Pancreas (tissue), 10 donors: ENCODE measurements at places on chromosomes 5 and 9. TPM values are rescaled to one million over a fixed set of nuclear protein-coding genes. Genes with fewer than 3 reads are reported as not detected.

The MEIKIN gene
- polyA plus RNA-seq, result not detected

The STC2 gene
- 6.9 TPM for polyA plus RNA-seq

The EPB41L4A gene
- polyA plus RNA-seq, result 6.8 TPM

The IL9 gene
- not detected for polyA plus RNA-seq

The ARHGEF28 gene
- polyA plus RNA-seq, result 20.3 TPM

The SLC6A7 gene
- polyA plus RNA-seq, result not detected

The ADAMTSL2 gene
- 12.9 TPM for polyA plus RNA-seq

The TPPP gene
- 2.7 TPM for polyA plus RNA-seq

The ENHO gene
- polyA plus RNA-seq, result 1.7 TPM

The PCDHA3 gene
- polyA plus RNA-seq, result 1.2 TPM

The SLC1A1 gene
- 1.4 TPM for polyA plus RNA-seq

The LPAR1 gene
- polyA plus RNA-seq, result 4.3 TPM

The CD72 gene
- 7.7 TPM for polyA plus RNA-seq

The FST gene
- polyA plus RNA-seq, result 0.65 TPM

The CNOT6 gene
- 4.3 TPM for polyA plus RNA-seq

The SHOC1 gene
- polyA plus RNA-seq, result 0.07 TPM

The C1QTNF2 gene
- 0.38 TPM for polyA plus RNA-seq

The WWC1 gene
- 35.0 TPM for polyA plus RNA-seq

The SPATA31D4 gene
- not detected for polyA plus RNA-seq

The FCN2 gene
- not detected for polyA plus RNA-seq

The TTLL11 gene
- 3.8 TPM for polyA plus RNA-seq

The ZBTB26 gene
- 1.5 TPM for polyA plus RNA-seq

The RANBP6 gene
- polyA plus RNA-seq, result 2.9 TPM

The ITK gene
- 0.30 TPM for polyA plus RNA-seq

The GABRP gene
- 0.07 TPM for polyA plus RNA-seq

The ZNF300 gene
- 8.6 TPM for polyA plus RNA-seq

The CDHR2 gene
- 0.89 TPM for polyA plus RNA-seq

The SPATA9 gene
- polyA plus RNA-seq, result 1.3 TPM

The ANKRD33B gene
- polyA plus RNA-seq, result 0.57 TPM

The CCDC112 gene
- polyA plus RNA-seq, result 5.5 TPM

The C1QTNF3 gene
- 8.5 TPM for polyA plus RNA-seq

The LRRC70 gene
- polyA plus RNA-seq, result 2.0 TPM

The AFAP1L1 gene
- polyA plus RNA-seq, result 1.5 TPM

The DDX4 gene
- polyA plus RNA-seq, result 0.02 TPM

The MYOT gene
- 0.34 TPM for polyA plus RNA-seq

The SLC22A4 gene
- polyA plus RNA-seq, result 0.34 TPM

The DDX46 gene
- polyA plus RNA-seq, result 15.5 TPM

The ALDOB gene
- polyA plus RNA-seq, result 593 TPM

The FBN2 gene
- polyA plus RNA-seq, result 0.04 TPM

The CAMK2A gene
- polyA plus RNA-seq, result 0.12 TPM

The NTRK2 gene
- 6.6 TPM for polyA plus RNA-seq

The SLC27A6 gene
- polyA plus RNA-seq, result 0.04 TPM

The EGFLAM gene
- polyA plus RNA-seq, result 2.4 TPM

The BRD3 gene
- polyA plus RNA-seq, result 9.0 TPM

The TRIM23 gene
- polyA plus RNA-seq, result 3.6 TPM

The PIP5KL1 gene
- 0.80 TPM for polyA plus RNA-seq

The SHISAL2B gene
- 14.3 TPM for polyA plus RNA-seq
